ENCODE measurements at places on chromosomes 12 and 14. TPM values are rescaled to one million over a fixed set of nuclear protein-coding genes. Genes with fewer than 3 reads are reported as not detected.

Gene RFX4
- total RNA-seq = not detected

Gene KCNA1
- not detected for total RNA-seq

Gene TCL1B
- total RNA-seq = not detected

Gene SLC39A5
- total RNA-seq = not detected

Gene CD69
- total RNA-seq = not detected

Gene SCNN1A
- 21.8 TPM for total RNA-seq

Gene MGP
- 0.45 TPM for total RNA-seq

Gene TMEM120B
- 12.8 TPM for total RNA-seq

Gene SLC25A47
- not detected for total RNA-seq

Gene KLRG1
- total RNA-seq = 1.6 TPM

Gene TMEM52B
- not detected for total RNA-seq
